ENCODE measurements at places on chromosomes 2 and 18. TPM values are rescaled to one million over a fixed set of nuclear protein-coding genes. Genes with fewer than 3 reads are reported as not detected.

Gene HRH4
- total RNA-seq = 0.18 TPM

Gene CAVIN2
- 10.5 TPM for total RNA-seq

GRCh38 chr2:15172825-15173224, 388.3 kb downstream of the NBAS start:
- no peak for DNase-seq

- no peak for DNase-seq
These were observed 14.8 kb upstream of the ARL5A start for GRCh38 chr2:151842830-151843690.

- DNase-seq = no peak
These were observed 1.3 kb upstream of the TOGARAM2 start for GRCh38 chr2:28979576-28980366.

- DNase-seq = no peak
These were observed 162.2 kb downstream of the ALPK2 start for GRCh38 chr18:58466636-58467205.

DNA sequence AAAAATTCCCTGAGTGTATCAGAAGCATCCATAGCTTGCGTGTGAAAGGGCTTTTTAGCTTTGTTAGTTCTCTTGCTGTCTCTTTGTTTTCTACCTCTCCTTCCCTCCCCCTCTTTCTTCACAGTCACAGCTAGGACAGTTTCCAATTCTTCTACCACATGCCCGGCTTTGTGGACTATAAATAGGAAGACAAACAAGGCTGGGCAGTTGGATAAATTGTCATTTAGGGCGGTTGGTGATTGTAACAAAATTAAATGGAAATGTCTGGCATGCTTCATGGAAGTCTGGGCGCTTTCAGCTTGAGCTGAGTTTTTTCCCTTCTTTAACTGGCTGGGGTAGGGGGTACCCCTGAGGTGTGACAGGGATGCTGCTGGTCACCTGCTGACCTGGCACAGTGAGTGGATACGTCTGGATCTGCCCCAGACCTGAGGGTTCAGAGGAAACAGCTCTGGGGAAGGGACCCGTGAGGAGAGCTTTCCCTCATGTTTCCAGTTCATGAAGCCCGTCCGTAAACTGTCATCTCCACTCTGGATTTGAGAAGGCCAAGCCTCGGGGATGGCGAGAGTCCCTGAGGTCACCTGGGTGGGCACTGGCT, 29.0 kb upstream of the GIGYF2 start:
- peak; percentile 73 for DNase-seq
